Effector memory CD4-positive, alpha-beta T cell (primary cell): ENCODE measurements at places on chromosomes 7 and 10.

DNA sequence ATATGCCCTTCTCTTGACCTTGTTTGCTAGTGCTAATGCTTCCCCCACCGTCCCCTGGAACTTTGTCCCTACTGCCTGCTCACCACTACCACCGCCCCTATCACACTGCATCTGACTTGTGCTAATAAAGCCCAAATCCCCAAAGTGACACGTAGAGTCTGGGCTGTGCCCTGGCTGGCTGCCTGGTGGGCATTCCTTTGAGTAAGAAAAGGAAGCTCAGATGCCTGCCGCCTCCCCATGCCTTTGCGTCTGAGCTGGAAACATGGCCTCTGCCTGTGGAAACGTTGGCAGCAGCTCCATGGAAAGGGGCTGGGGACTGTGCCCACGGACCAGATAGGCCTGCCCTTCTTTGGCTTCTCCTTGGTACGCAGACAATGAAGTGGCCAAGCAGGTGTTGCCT, 138.3 kb downstream of the CYP26A1 start:
- no peak for DNase-seq

GRCh38 chr7:107224374-107225223, 55.8 kb downstream of the HBP1 start:
- no peak for DNase-seq

DNA sequence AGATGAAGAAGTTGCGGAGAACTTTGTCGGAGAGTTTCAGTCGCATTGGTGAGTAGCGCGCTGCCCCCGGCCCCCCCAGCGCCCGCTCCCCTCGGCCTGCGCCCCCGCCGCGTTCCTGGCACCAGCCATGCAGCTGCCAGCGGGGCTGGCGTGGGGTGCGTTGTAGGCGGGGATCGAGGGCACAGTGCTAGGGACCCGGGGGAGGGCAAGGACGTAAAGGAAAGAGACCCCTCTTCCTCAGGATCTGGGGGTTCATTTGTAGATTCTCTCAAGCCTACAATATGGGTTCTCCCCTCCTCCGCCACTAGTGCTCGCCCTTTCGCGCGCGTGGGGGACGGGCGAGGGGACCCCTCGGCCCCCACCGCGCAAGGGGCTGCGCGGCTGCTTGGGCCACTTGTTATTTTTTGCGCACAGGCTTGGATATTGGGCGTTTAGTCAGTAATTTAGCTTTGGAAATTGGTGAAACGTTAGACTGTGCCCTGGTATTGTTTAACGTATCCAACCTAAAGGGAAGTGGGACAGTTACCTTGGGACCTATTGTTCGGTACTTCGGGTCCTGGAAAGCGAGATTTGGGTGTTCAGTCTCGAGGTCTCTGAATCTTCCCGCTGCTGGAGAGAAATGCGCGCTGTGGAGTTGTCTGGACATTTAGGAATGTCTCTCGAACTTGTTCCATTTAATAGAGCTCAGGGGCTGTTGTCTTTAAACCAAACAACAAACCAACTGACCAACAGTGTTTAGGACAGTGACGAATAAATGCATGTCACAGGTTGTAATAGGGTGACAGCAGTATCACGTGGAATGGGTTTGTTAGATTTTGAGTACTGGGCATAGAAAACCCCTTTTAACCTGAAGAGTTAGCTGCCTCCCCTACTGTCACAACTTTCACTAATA, 796 bp downstream of the CDK14 start:
- DNase-seq = no peak

- DNase-seq = no peak
Observed at GRCh38 chr10:29806350-29806788, 171.6 kb upstream of the SVIL start.

DNA sequence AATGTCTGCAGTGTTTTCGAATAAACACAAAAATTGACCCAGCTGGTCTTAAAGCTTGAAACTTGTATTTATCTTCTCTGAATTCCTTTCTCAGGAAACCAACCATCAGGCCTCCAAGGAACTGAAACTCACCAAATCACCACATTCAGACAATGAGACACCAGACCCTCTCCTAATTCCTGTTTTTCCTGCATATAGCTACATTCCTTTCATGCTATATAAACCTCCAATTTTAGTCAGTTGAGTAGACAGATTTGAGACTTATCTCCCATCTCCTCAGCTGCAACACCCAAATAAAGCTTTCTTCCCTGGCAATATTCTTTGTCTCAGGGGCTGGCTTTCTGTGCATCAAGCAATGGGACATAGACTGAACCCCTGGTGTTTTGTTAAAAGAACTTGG, 317.0 kb downstream of the CACNA2D1 start:
- no peak for DNase-seq

GRCh38 chr7:75639886-75640190, 98.9 kb downstream of the HIP1 start:
- no peak for DNase-seq

GRCh38 chr7:116547347-116547746, 22.5 kb downstream of the CAV1 start:
- DNase-seq = no peak

DNA sequence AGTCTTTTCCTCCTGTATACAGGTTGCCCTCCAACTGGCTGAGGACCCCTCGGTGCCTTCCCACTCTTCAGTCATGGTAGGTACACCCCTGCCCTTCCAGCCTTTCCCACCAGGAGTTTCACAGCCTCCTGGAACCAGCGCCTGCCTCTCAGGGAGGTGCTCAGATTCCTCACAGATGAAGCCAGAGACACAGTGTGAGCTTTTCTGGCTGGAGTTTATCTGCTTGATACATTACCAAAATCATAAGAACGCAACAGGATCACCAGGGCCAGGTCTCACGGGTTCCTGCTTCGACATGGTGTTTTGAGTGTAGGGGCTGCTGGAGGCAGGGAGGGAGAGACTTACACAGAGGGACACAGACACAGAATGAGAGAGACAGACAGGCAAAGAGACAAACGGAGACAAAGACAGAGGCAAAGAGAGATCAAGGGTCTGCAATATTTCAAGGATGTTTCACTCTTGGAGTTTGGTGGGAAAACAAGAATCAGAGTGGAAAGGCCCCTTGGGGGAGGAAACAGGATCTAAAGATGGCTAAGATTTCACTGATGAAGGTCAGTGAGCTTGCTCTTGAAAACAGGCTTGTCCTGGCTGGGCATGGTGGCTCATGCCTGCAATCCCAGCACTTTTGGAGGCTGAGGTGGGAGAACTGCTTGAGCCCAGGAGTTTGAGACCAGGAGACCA, 6.5 kb upstream of the INMT start:
- DNase-seq = no peak

- no peak for DNase-seq
Observed at GRCh38 chr10:86366033-86366901, at the start of gene GRID1. Gene GRID1 (minus strand): TSS chr10:86366795.

DNA sequence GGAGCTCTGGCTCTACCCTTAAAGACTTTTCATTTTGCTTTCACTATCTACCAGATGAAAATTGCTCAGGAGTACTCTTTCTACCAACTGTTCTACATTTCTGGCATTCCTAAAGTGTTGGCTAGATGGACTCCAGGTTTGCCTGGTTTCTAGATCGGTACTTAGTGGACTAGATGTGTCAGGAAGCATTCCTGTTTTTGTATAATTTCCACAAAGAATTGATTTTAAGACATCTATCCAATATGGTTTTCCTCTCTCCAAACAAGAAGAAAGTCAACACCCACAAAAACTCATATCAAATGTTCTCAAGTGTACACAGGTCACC, 157.7 kb downstream of the CHRM2 start:
- DNase-seq = no peak

- no peak for DNase-seq
Observed at GRCh38 chr10:35378541-35379210, 42.4 kb downstream of the CCNY start.

GRCh38 chr7:114450431-114450830, 35.8 kb downstream of the FOXP2 start:
- DNase-seq = no peak

- no peak for DNase-seq
Observed at GRCh38 chr7:39300276-39300675, 265.9 kb upstream of the YAE1 start.

- no peak for DNase-seq
Observed at GRCh38 chr7:158567153-158567603, 20.4 kb downstream of the PTPRN2 start.

- no peak for DNase-seq
Observed at GRCh38 chr10:133254421-133255120, 16.9 kb downstream of the VENTX start.

- DNase-seq = no peak
Observed at GRCh38 chr7:103857435-103857834, 132.0 kb downstream of the RELN start.

GRCh38 chr7:100465299-100465698, 1.2 kb upstream of the SPACDR start:
- DNase-seq = no peak

GRCh38 chr10:4850397-4850796, 24.4 kb downstream of the AKR1E2 start:
- DNase-seq = no peak

DNA sequence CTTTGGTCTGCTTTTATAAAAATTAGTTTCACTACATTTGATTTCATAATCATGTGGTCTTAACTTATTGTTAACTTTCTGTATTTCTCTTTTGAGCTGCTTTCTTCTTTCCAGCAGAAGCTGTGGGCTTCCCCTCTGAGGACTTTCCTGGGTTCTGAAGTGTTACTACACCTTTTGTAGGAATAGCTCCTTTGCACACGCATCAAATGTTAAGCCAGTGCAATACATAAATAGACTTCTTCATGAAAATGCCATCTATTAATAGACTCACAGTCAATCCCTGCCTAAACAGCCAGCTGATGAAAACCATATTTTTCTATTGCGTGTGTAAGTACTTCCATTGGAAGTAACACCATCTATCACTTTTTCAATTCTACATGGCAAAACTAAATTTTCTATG, 1.5 kb downstream of the ABCB4 start:
- no peak for DNase-seq

DNA sequence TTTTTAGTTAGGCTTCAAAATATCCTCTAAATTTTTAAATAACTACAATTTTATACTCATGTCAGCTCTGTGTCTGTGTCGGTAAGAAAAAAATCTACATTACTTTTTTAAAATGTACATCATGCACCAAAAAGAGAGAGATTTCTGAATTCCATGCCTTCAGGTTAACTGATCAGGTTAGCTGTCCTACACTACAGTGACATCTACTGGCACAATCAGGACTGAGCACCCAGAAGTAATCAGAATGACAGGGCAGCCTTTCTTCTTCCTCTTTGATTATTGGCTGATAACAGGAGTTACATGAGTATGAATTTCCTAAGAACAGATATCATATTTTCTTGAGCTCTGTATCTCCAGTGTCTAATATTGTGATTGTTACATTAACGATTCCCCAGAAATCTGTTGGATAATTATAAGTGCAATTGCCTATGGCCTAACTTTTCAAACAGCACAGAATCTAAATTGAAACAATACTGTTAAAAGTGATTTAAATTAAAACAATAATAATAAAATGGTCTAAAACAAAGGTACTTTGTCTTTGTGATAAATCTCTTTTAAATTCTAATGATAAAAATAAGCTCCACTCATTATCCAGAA, 41.8 kb upstream of the HYCC1 start:
- DNase-seq = peak; percentile 27

DNA sequence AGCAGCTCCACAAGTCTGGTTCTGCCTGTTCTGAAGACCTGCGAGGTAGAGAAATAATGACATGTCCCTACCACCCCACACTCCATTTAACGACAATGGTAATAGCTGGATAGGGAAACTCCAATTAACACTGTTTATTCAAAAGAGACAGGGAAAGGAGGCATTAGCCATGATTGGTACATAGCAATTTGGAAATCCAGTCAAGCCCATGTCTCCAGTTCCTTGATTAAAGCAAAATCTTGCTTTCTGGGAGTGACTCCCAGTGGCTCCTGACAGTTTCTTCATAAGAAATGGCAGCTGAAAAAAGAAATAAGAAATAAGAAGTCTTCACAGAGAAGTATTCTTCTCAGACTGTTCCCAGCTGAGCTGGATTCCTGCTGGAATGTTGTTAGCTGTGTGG, 140.7 kb upstream of the LYZL2 start:
- no peak for DNase-seq

GRCh38 chr10:98344589-98345038, 70.4 kb downstream of the PYROXD2 start:
- no peak for DNase-seq

- DNase-seq = no peak
Observed at GRCh38 chr10:8133146-8133545, 78.7 kb downstream of the GATA3 start.

GRCh38 chr10:60732807-60733516, 45.3 kb upstream of the CDK1 start:
- DNase-seq = peak; percentile 33

GRCh38 chr7:101363734-101364374, 1.2 kb downstream of the COL26A1 start:
- DNase-seq = peak; percentile 34

DNA sequence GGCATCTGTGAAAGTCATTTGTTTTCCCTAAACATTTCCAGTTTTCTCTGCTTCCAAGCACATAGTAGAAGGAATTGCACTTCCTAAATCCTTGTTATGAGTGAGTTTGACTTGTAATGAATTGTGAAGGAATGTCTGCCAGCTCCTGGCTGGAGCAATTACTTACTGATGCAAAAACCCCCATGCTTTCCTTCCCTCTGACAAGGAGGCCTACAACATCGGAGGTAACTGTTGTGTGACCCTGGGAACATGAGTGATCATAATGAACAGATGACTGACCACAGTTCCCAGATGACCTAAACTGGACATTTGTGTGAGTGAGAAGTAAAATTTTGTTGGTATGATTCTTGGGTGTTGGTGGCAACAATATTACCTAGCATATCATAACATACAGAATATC, 21.4 kb upstream of the CPVL start:
- DNase-seq = no peak

DNA sequence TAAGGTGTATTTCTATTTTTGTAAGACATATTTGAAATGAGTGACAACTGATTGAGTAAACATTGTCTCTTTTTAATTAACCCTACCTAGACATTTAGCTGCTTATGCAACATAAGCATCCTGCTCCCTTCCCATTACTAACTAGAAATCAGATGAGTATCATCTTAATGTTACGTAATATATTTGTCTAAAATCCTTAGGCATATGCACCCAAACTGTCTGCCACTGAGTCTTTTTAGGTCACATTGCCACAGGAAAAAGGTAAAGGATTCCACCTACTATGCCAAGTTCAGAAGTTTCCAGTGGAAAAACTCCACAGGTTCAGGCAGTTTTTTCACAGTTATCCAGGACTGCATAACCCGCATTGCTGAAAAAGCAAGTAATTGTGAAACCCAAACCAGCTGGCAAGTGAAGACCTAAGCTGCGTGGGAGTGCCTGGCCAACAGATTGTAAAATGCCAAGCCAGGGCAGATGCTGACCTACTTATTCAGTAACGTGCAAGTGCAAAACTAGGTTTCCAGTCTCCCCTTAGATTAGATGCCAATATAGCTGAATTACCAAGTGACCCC, 983.7 kb downstream of the GATA3 start:
- DNase-seq = no peak

DNA sequence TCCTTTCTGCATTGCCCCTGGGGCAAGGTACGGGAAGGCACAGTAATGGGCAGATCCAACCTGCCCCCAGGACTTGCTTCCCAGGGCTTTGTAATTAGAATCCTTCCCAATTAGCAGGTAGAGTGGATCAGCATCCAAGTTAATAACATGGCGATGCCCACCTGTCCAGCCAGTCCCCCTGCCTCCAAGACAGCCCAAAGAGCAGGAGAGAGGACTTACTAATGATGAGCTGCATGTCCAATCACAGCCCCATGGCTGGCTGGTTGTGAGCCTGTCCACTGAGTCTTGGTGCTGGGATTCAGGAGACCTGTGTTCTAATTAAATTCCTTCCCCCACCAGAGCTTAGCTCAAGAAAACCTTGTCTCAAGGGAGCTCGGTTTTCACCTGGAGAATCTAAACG, 49.0 kb downstream of the RPS24 start:
- no peak for DNase-seq
